ENCODE measurements at places on chromosomes 3 and 15. TPM values are rescaled to one million over a fixed set of nuclear protein-coding genes. Genes with fewer than 3 reads are reported as not detected.

GRCh38 chr15:70722266-70723121 lies 40.9 kb downstream of the UACA start:
- DNase-seq = no peak

DNA sequence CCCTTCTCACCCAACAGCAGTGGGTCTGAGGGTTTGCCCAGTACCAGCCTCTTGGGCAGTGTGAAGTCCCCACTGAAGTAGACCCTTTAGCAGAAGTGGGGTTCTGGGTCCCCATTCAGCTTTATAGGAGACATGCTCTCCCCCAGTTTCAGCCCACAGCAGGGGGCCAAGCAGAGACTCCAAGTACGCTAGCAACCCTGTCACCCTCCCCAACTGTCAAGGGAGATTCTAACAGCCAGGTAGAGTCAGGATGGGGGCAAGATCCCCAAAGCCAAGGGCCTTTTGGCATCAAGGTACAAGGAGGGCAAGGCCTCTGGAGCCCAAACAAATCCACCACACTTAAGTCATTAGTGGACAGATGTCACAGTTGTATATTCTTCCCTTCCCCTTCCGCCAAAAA lies 1.8 kb downstream of the RBPMS2 start:
- no peak for DNase-seq

GRCh38 chr3:17579289-17580031 lies 163.0 kb downstream of the TBC1D5 start:
- DNase-seq = no peak

- DNase-seq = no peak
Measured at GRCh38 chr3:17638356-17638755, 104.1 kb downstream of the TBC1D5 start.

DNA sequence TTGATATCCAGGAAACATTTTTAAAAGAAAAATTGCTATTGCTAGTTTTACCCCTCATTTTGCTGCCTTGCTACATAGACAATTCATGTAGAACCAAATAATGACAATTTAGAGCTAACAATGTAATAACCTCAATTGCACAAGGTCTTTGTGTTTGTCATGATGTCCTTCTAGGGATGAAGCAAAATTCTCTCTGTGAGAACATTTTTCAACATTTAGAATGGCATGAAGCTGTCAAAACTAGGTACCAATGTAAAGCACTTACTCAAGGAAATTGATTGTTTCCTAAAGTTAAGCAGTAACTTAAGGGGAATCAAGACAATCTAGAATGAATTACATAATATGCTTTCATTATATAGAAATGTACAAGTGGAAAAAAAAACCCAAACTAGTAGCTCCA lies 7.9 kb upstream of the FGF7 start:
- no peak for DNase-seq

Gene ALDH1A3
- 3.2 TPM for total RNA-seq

DNA sequence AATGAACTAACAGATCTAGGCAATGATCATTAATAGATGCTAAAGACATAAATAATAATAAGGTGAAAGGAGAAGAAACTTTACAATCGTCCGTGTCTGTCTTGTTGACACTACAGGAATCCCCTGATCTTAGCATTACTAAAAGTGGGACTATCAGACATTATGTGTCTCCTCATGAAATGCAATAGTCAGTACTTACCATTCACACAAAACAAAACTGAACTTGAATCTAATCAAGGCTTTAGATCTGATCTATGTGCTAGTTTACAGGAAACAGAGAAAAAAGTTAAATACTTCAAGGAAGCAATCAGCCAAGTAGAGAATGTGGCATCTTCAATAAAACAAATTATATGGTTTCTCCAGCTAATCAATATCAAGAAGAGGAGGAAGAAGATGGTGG lies 73.7 kb downstream of the PIK3CB start:
- DNase-seq = no peak

DNA sequence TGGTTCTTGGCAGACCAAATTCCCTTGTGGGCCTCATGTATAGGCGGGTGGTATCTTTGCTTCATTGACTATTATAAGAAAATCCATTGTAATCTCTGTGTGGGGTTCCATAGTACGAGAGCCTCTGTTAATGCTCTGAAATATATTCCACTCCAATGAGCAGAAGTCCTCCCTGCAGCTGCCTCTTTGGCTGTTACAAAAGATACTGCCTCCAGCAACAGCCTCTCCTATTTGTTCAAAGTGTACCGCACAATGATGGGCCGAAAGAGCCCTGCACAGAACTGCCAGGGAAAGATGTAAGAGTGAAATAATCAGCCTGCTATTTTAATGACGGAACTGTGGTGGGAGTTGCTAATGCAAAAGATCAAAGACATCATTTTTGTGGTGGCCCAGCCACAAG lies 48.9 kb downstream of the GRK7 start:
- DNase-seq = no peak

Gene KBTBD12
- total RNA-seq = 14.5 TPM

GRCh38 chr3:69011096-69011730 lies 2.3 kb downstream of the EOGT start:
- DNase-seq = no peak

- DNase-seq = no peak
Measured at GRCh38 chr3:141383555-141384129, 15.3 kb downstream of the ZBTB38 start.

- no peak for DNase-seq
Measured at GRCh38 chr3:148856384-148856783, 8.7 kb upstream of the CPA3 start.

GRCh38 chr3:69088063-69088462 lies 3.3 kb downstream of the ARL6IP5 start:
- DNase-seq = no peak
